Stimulated activated CD4-positive, alpha-beta T cell treated with anti-CD3 and anti-CD28 coated beads, Interleukin-15, amount 100 ng/mL, for 1 hour (primary cell): ENCODE measurements at places on chromosomes 12 and 14.

GRCh38 chr12:93682846-93683261 lies 5.7 kb downstream of the CRADD start:
- DNase-seq: no peak

DNA sequence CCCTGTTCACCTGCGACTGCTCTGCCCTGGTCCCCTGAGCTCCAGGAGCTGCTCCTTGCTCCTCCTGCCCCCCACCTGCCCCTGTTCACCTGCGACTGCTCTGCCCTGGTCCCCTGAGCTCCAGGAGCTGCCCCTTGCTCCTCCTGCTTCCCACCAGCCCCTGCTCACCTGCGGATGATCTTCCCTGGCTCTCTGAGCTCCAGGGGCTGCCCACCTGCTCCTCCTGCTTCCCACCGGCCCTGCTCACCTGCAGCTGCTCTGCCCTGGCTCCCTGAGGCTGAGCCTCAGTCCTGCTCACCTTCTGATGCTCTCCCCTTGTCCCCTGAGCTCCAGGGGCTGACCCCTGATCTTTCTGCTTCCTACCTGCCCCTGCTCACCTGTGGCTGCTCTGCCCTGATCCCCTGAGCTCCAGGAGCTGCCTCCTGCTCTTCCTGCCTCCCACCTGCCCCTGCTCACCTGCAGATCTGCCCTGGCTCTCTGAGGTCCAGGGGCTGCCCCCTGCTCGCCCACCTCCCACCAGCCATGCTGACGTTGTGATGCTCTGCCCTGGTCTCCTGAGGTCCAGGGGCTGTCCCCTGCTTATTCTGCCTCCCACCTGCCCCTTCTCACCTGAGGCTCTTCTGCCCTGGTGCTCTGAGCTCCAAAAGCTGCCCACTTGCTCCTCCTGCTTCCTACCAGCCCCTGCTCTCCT lies 219.2 kb downstream of the TMEM121 start:
- DNase-seq: no peak

DNA sequence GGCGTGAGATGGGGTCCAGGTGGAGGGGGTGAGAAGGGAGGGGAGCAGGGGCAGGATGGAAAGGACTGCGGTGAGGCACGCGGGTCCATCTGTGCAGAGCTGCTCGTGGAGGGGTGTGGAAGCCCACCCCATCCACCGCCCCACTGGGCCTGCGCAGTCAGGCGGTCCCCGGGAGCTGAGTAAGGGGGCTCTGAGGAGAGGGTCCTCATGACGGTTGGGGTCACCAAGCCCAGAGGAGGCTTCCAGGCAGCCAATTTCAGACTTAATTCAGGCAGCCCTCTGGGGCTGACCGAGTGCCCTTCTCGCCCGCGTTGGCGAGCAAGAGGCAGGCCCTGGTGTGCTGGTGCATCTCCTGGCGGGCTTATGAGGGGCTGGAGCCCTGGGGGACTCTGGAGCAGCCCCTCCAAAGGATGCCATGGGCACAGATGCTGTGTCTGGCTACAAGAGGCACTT lies 115.5 kb downstream of the KIF26A start:
- no peak for DNase-seq

- no peak for DNase-seq
Observed at GRCh38 chr12:93440043-93440835, 1.5 kb downstream of the UBE2N start.

GRCh38 chr12:15534322-15534721 lies 212.0 kb downstream of the PTPRO start:
- no peak for DNase-seq

GRCh38 chr12:13851828-13852227 lies 129.6 kb downstream of the GRIN2B start:
- no peak for DNase-seq

DNA sequence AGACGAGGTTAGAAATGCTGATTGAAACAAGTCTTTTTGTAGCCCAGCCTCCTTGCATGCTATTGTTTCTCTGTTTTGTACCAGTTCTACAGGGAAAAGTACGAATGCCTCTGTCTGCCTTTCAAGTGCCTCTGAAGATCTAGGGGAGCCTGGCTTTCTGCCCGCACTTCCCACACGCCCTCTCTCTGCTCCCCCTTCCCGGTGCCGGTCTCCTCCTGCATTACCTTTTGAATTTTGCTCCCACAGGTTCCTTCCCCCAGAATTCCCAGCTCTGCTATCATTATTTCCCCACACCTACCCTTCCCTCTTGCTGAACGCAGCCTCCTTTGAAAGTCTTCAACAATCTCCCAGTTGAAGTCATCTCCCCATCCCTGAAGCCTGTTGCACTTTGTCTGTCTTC lies 689.7 kb downstream of the BCL11B start:
- DNase-seq: no peak

GRCh38 chr14:52248057-52248456 lies 19.4 kb upstream of the PTGDR start:
- no peak for DNase-seq

DNA sequence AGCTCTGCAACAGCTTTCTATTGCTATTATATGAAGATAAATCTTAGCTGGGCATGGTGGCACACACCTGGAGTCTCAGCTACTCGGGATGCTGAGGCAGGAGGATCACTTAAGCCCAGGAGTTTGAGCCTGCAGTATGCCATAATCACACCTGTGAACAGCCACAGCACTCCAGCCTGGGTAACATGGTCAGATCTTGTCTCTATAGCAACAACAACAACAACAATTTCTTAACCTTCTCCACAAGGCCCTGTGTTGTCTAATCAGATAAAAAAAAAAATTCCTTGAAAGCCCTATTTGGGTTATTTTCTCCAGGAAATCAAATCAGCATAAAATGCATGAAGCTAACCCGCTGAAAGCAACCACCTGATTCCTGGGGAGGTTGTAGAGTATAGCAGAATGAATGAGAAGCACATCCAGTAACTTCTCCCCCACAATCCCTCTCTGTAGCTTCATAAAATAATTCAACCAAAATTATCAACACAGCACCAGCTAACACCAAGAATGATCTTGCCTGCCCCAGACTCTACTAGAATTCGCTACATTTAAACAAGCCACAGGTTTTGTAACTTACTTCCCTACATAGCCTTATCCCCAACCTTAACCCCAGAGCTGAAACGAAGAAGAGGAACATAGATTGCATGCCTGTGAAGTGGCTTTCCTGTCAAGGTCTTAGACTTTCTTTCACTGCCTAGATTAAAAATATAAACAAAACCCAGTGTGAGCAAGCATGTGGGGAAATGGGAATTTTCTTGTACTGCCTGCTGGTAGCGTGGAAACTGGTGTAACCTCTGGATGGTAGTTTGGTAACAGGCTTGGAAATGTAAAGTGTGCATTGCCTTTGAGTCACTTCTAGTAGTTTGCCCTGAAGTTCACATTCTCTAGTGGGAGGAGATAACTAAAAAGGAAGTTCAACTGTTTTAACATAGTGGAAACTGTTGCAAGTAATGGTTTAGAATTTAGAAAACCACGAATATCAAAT lies 6.0 kb upstream of the STK38L start:
- no peak for DNase-seq

DNA sequence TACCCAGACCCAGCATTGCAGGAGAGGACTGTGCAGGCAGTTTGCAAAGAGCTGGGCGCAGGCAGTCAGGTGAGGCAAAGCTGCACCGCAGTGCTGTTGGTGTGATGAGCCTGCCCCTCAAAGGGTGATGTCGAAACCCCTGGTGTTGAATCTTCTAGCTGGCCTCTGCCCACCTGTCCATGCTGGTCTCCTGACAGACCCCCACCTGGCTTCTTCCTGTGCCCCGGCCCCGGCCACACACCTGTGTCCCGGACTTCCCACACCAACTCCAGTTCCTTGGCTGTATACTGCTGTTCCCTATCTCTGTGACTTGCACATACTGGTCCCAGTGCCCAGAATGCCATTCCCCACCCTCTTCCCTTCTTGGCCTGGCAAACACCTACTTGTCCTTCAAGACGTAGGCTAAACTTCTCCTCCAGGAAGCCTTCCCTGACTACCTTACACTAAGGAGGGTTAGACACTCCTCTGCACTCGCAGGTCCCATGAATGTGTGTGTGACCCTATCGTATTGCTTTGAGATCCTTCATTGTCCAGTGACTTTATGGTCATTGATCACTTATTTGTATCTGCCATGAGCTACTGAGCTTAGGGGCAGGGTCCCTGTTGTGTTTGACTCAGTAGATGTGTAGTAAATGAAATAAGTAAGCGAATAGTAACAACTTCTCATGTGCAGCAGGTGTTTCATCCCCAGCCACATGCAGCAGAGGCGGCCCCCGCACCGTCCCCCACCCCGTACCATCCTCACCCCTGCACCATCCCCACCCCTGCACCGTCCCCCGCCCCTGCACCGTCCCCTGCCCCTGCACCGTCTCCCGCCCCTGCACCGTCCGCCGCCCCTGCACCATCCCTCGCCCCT lies 37.4 kb downstream of the ESRRB start:
- no peak for DNase-seq

GRCh38 chr12:57343703-57344378 lies 87.0 kb downstream of the R3HDM2 start:
- no peak for DNase-seq

- DNase-seq: no peak
Observed at GRCh38 chr12:26198742-26199141, 3.4 kb downstream of the SSPN start.

- no peak for DNase-seq
Observed at GRCh38 chr14:31484754-31485153, 3.1 kb downstream of the GPR33 start.

GRCh38 chr12:96289067-96289466 lies 94.9 kb downstream of the ELK3 start:
- no peak for DNase-seq

GRCh38 chr12:26274441-26275312 lies 79.3 kb downstream of the SSPN start:
- no peak for DNase-seq

DNA sequence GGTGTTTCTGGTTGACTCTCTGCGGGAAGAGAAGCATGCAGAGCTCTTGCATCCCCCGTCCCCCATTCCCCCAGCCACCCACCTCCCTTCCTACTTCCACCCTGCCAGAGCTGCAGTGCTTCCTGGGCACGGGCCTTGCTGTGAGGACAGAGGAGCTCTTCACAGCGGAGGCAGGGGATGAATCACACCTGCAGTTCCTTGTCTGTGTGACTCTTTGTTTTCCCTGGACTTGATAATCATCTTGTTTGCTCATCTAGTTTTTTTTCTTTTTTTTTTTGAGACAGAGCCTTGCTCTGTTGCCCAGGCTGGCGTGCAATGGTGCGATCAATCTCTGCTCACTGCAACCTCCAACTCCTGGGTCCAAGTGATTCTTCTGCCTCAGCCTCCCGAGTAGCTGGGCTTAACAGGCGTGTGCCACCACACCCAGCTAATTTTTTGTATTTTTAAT lies 27.8 kb downstream of the ANKRD9 start:
- DNase-seq: no peak

GRCh38 chr14:70555890-70556289 lies 21.1 kb upstream of the ADAM20 start:
- no peak for DNase-seq

- DNase-seq: no peak
Observed at GRCh38 chr12:3043406-3043805, 33.8 kb upstream of the TSPAN9 start.

DNA sequence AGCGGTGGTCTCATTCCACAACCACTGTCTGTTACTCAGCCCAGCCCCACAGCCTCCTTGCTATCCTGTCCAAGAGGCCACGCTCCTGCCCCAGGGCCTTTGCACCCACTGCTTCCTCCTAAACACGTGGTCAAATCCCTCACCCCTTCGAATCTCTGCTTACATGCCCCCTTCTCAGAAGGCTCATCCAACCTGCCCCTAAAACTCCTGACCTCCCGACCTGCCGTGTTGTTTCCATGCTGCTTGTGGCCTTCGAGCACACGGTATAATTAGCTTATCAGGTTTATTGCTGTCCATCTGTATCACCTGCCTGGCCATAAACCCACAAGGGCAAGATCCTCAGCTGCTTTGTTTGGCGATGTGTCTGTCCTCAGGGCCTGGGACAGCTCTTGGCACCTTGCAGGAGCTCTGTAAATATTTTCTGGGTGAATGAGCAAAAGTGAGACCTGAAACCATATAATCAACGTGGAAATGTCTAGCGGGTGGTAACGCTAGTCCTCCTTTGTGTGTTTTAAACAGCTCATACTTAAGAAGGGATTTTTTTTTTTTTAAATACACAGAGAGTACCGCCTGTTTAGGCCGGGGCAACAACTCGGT lies 36.0 kb downstream of the SCARB1 start:
- DNase-seq: no peak

GRCh38 chr12:68915055-68915454 lies 17.9 kb downstream of the CPM start:
- no peak for DNase-seq

GRCh38 chr14:22506778-22507351 lies 82.2 kb downstream of the DAD1 start:
- DNase-seq: no peak

DNA sequence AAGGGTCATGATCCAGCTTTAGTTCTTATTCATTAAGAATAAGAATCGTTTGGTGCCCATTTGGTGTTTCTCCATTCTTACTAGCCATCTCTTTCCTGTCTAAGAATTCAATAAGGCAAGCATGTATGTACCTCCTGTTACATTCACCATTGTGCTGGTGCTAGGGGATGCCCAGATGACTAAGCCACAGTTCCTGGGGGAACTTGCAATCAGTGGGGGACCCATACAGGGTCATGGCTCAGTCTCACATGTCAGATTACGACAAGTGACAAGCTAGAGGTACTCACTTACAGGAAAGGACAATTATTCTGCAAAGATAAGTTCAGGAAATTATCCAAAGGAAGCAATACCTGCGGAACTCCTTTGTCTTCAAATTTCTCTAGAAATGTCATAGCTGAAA lies 125.4 kb downstream of the STXBP6 start:
- DNase-seq: no peak

DNA sequence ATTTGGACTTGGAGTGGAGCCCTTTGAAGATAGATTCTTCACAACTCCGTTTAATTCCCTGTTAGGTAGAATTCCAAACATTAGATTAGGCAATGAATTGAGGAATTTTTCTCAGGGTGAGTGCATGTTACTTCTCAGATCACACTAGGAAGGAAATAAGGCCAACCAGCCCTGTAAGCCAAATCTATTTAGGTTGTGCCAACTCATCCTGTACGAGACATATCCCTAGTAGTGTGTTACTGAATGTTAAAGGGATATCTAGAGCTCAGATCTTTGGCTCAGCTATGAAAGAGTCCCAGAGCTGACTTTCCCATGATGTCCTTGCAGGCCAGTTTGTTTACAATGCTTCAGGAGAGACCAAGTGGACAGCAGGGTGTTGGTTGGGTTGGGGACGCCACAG lies 45.6 kb downstream of the GPHB5 start:
- no peak for DNase-seq

GRCh38 chr14:84789012-84789411 lies 740.9 kb upstream of the FLRT2 start:
- no peak for DNase-seq

- no peak for DNase-seq
Observed at GRCh38 chr12:77042833-77043232, 22.5 kb downstream of the E2F7 start.

GRCh38 chr12:22672951-22673350 lies 48.0 kb downstream of the ETNK1 start:
- DNase-seq: no peak

GRCh38 chr12:51639361-51639760 lies 48.3 kb downstream of the SCN8A start:
- no peak for DNase-seq

DNA sequence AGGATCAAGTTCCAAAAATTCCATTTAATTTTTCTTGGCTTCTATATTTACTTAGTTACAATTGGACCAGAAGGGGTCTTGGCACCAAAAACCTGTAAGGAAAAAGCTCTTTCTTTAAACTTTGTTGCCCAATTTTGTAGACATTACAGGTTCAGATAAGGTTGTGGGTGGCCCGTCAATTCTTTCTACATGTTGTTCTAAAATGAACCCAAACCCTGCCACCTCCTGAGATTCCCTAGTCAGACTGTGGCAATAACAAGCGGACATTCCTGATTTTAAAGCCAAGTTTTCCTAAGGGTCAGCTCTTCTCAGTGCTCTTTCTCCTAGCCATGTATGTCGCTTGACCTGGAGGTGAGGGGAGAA lies 45.0 kb upstream of the GSG1 start:
- no peak for DNase-seq
